T-helper 2 cell (primary cell): ENCODE measurements at places on chromosomes 6 and 20.

- DNase-seq = no peak
Measured at GRCh38 chr20:33181482-33182093, 13.6 kb downstream of the BPIFA2 start.

DNA sequence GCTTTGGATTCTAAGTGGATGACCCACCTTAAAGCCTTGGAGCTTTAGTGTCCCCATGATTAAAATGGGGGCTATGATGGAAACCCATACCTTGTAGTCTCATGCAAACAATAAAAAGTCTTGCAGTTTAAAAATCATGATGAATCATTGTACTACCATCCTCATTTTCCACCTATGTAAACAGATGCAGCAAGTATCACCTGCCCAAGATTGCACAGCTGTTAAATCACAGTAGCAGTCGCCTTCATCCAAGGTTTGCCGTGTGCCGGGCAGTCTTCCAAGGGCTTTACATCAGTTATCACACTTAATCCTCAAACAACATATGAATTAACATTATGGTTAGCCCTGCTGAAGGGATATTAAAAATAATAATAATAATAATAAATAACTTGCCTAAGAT lies 210.3 kb downstream of the FOXA2 start:
- no peak for DNase-seq

GRCh38 chr6:48032151-48032550 lies 78.8 kb downstream of the PTCHD4 start:
- no peak for DNase-seq

DNA sequence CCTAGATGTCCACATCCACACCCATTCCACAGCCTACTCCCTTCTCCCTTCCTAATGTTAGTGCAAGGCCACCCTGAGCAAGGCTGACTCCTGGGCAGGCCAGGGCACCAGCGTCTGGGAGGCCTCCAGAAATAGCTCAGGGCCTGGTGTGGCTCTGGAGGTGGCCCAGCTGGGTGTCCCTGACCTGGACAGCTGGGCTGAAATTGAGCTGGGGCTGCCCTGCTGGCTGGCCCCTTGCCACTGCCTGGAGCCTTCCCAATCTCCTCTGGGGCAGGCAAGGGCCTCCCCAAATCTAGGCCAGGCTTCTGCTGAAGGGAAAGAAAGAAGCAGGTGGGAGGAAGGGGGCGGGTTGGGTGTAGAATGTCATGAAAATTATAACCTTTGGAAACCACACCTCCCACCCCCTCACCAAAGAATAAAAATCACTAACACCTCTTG lies 2.1 kb downstream of the FAM110A start:
- DNase-seq = no peak

- no peak for DNase-seq
Measured at GRCh38 chr6:160394654-160395035, 46.5 kb downstream of the SLC22A3 start.

GRCh38 chr20:57491373-57491772 lies 33.6 kb downstream of the CTCFL start:
- no peak for DNase-seq

DNA sequence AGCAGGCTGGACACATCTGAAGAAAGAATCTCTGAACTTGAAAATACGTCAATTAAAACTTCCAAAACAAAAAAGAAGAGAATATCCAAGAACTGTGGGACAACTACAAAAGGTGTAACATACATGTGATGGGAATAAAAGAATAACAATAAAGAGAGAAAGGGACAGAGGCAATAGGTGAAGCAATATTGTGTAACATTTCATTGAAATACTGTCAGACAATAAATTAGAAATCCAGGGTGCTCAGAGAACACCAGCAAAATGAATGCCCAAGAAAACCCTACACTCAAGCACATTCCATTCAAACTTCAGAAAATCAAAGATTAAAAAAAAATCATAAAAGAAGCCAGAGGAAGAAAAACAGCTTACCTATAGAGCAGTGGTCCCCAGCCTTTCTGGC lies 33.6 kb upstream of the ASF1A start:
- no peak for DNase-seq

- no peak for DNase-seq
Measured at GRCh38 chr6:111456208-111456607, 26.8 kb downstream of the REV3L start.

- peak; percentile 47 for DNase-seq
Measured at GRCh38 chr6:135183002-135183531, 2.0 kb downstream of the MYB start.

DNA sequence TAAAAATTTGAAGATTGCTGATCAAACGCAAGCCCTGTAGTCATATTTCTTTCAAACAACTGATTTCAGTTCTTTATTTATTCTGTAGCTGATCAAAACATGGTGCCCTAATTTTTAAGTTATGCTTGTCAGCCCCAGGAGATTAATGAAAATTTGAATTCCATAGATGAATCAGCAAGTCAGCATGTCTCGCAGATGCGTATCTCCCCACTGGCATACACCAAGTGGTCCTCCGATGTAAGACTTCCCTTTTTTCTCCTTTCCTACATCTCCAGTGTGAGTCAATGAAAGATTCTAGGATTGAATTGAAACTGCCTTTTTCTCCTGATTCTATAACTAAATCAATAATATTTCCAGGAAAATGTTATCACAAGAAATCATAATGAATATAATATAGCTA lies 539.6 kb upstream of the NOX3 start:
- DNase-seq = no peak

- peak; percentile 50 for DNase-seq
Measured at GRCh38 chr6:156662025-156662445, 115.1 kb upstream of the ARID1B start.

- DNase-seq = no peak
Measured at GRCh38 chr20:12502443-12502842, 506.3 kb upstream of the SPTLC3 start.

- DNase-seq = no peak
Measured at GRCh38 chr6:128117916-128118315, 217.1 kb upstream of the THEMIS start.

DNA sequence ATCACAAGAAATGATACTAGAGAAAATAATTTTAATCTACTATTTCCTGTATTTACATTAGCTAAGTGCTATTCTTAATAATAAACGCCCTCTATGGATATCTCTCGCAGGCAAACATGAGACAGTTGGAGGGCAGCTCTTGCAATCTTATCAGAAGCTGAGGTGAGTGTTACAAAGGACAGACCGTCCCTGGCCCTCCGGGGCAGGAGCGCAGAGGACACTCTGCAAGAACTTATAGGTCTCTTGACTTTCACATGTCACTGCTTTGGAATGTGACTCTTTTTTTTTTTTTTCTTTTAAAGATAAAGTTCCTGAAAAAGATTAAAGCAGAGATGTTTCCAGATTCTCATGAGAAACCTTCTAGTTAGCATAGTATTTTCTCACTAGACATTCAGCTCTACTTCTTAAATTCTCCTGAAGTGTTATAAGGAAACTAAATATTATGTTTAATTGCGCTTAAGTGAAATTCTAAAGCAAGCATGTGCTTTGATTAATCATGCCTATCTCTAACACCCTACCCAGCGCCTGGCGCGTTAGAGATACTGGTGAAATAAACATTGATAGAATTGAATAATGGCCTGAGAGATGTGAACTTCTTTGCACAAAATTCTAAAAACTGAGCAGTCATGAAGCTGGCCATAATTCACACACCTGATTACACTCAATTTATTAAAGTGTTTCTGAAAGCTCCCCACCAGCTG lies 57.4 kb downstream of the SYTL3 start:
- DNase-seq = no peak

DNA sequence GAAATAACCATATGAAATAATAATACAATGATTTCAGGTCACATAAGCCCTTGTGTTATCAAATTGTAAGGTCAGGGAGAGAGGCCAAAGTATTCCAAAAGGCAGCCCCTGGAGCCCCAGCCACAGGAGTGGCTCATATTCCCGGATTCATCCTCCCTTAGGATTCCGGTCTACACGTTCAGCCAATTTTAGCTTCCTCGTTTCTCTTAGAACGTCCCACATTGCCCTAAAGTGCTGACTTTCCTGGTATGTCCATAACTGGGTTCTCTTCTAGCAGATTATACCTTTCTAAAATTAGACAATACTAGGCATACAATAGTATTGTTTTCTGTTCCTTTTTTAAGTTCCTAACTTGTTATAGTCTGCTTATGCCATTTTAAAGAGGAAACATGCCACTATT lies 192.7 kb upstream of the NOX3 start:
- no peak for DNase-seq

- no peak for DNase-seq
Measured at GRCh38 chr6:31663961-31664789, 622 bp downstream of the GPANK1 start.

GRCh38 chr20:54474046-54474445 lies 1.3 kb upstream of the DOK5 start:
- DNase-seq = no peak

DNA sequence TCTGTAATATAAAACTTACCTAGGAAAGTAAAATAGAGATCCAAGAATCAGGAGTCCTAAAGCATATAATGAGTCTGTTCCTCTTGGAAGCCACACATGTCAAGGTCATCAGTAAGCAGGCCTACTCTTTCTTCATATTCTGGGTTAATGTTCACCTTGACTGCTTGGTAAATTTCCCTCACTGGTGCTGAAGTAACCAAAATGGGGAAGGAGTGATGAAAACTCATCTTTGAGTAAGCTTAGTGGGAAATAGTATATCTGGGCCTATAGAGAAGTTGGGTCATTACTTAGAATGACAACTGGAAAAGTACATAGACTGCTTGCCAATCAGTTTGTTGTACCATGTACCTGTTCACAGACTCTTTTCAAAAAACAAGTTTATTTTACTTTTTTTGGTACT lies 6.6 kb downstream of the TSPYL4 start:
- DNase-seq = no peak

DNA sequence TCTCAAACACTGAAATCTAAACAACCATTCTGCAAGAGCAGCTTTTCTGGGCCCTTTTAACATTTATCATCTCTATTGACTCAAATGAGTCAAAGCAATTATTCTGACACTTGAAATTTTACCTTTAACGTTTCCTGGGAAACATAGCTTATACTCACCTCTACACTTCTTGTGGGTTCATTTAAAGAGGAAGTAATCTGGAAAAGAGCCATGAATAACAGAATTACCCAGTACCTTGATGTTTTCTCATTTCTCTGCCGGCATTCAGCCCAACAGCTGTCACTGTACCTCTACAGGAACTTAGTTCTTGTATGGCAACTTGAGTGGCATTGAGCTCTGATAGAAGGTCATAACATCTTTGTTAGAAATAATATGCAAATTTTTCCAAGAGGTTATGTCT lies 272.2 kb downstream of the KCNQ5 start:
- DNase-seq = no peak

DNA sequence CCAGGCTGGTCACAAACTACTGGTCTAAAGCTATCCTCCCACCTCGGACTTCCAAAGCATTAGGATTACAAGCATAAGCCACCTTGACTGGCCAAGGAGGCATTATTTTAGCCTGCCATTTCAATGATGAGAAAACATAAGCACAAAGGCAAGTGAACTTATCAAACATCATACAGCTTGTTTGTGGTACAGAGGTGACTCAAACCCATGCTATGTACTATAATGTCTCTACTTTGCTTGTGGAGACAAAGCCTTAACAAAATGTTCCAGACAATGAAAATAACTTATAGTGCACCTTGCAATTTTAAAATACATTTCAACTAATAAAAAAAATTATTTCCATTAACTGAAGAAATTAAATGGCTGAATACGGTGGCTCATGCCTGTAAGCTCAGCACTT lies 26.2 kb downstream of the HDAC2 start:
- DNase-seq = no peak

DNA sequence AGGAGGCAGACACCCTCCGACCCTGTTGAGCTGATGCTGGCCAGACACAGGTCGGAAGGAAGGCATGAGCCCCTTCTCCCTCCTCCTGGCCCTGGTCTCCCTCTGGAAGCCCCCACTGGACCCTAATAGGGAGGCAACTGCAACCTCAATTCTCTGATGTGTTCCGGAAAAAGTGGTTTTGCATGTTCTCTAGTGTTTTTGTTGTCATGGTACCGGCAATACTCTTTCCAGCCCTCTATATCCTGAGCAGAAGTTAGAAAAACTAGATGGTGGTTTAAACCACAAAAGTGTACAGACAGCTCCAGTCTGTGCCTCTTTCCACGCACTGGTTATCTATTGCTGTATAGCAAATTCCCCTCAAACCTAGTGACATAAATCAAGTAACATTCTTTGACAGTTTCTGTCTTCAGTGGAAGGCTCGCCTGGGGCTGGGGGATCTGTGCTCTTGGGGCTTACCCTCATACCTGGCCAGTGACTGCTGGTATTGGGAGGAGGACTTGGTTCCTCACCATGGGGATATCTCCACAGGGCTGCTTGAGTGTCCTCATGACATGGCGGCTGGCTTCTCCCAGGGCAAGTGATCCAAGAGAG lies 37.0 kb downstream of the SYTL3 start:
- no peak for DNase-seq

- no peak for DNase-seq
Measured at GRCh38 chr6:109002051-109002697, 92.5 kb downstream of the SESN1 start.

- no peak for DNase-seq
Measured at GRCh38 chr20:62557462-62557861, 81.7 kb upstream of the GATA5 start.

GRCh38 chr6:131107151-131107550 lies 28.1 kb upstream of the AKAP7 start:
- DNase-seq = no peak

DNA sequence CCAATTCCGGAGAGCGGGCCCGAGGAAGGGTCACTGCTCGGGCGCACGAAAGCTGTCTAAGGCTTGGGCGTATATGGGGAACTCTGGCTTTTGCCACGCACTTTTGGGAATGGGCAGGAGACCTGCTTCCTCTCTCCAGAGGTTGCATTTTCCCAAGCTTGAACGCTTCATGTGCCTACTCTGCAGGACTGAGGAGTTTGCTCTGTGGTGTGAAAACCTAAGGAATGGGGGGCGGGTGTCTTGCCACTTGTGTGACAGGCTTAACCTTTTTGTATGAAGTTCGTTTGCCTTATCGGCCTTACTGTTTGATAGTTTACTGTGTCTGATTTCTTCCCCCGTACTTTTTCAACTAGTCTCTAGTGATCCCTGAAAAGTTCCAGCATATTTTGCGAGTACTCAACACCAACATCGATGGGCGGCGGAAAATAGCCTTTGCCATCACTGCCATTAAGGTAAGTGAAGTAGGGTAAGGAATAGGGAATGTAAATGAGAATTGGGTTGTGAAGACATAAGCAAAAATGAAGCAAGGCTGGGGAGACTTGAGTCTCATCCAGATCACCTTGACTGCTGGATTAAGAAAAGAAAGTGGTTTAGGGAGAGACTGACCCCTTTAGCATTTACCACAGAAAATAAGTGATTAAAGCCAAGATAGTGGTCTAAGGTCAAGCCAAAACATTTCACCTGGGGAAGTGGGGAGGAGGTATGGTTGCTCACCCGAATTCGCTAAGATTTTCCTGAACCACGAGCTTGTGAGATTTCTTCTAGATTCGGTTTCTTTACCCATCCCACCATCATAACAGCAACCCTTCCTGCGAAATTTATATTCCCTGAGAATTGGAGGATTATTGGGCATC lies 627 bp downstream of the RPS18 start:
- DNase-seq = no peak

DNA sequence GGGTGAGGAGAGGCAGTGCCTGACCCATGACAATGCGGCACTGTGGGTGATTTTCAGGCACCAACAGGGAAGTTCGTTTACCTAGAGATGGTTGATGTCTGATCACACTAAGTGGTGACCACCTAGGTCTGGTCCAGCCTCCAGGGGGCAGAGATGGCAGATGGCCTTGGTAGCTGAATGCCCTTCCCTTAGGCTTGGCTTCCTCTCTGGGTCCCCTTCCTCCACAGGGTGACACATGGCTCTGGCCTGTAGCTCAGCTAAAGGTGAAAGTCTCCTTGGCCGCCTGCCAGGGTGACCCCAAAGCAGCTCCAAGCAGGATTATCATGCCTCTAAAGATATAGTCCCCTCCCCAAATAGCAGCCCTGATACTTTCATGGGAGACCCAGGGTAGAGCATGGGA lies 6.4 kb downstream of the GDAP1L1 start:
- DNase-seq = no peak
